ENCODE measurements at places on chromosomes 2 and 18.

DNA sequence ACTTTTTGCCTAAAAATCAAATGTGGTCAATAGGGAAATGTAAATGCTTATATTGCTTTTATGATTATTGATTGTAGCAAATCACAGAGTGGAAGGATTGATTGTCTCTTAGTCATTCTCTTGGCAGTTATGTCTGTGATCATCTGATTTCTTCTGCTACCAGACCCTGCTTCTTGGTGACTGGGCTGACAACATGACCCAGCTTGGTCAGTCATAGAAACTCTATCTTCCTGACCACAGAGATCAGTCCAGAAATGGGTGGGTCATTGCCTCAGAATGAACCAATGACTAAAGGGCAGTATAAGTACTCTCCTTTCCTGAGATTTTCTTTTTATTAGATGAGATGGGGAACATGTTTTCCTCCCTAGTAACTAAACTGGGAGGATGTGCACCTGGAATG lies 87.6 kb downstream of the MAIP1 start:
- H3K36me3 ChIP-seq, result no peaks in the 10 kb centered on the region
- H3K27ac ChIP-seq, result no peak overlapping the region
- no peak for DNase-seq
- H3K4me1 ChIP-seq, result no peaks in the 10 kb centered on the region
- H3K4me3 ChIP-seq, result no peak overlapping the region

DNA sequence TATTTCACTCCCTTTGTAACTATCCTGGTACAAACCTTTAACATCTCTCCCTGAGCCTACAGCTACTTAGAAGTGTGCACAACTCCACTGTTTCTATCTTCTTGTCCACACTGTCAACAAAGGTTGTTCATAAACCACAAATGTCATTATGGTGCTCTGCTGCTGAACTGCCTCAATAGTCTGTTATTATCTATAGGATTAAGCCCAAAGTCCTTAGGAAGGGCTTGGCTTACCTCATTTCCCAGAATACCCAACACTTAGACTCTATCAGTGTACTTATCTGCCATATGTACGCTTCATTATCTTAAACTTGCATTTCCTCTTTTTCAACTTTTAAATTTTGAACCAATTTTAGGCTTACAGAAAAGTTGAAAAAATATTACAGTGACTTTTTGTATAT lies 94.2 kb downstream of the HNMT start:
- no peak overlapping the region for H3K27ac ChIP-seq
- H3K36me3 ChIP-seq, result no peaks in the 10 kb centered on the region
- H3K4me1 ChIP-seq, result peaks cover 12% of the 10 kb centered on the region

DNA sequence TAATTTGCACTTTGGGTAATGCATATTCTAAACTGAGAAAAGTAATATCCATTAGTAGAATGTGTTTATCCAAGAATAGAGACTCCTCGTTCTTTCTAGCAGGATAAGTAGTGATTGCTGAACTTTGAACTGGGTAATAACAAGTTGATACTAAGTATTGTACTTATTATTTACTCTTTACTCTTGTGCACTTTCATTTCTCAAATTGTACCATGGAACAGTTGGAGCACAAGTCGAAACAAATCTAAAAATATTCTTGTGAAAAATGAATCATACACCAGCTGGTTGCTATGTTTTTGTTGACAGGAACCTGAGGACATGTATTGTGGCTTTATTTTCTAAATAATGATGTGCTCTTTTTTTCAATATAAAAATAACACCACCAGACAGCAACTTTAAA lies 111.9 kb downstream of the RGPD3 start:
- H3K36me3 ChIP-seq, result no peaks in the 10 kb centered on the region
- no peaks in the 10 kb centered on the region for H3K27me3 ChIP-seq
- H3K4me3 ChIP-seq, result no peak overlapping the region
- no peak overlapping the region for H3K27ac ChIP-seq
- H3K4me1 ChIP-seq, result no peaks in the 10 kb centered on the region
- no peak for DNase-seq

- no peak overlapping the region for H3K4me3 ChIP-seq
- no peaks in the 10 kb centered on the region for H3K36me3 ChIP-seq
- H3K27ac ChIP-seq, result no peak overlapping the region
- no peaks in the 10 kb centered on the region for H3K4me1 ChIP-seq
These were observed 11.1 kb upstream of the DNPEP start for GRCh38 chr2:219398721-219399363.

DNA sequence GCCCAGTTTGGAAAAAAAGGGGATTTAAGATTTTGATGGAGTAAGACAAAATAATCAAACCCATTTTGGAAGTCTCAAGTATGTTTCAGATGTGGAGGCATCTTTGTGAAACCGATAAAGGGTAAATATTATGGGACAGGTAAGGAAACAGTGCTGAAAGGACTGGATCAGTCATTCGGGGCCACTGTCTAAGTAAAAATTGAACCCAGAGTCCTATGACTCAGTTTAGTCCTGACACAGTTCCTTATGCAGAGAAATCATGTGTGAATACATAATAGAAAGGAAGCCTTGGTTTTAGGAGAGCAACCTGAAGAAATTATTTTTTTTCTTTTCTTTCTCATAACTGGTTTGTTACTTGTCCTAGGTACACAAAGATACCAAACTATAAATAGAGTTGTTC lies 15.4 kb upstream of the ZEB2 start:
- H3K27ac ChIP-seq, result no peak overlapping the region
- H3K36me3 ChIP-seq, result no peaks in the 10 kb centered on the region
- H3K27me3 ChIP-seq, result peaks cover 11% of the 10 kb centered on the region

- no peaks in the 10 kb centered on the region for H3K27me3 ChIP-seq
- H3K27ac ChIP-seq, result peak overlapping the region; percentile 58
- H3K4me3 ChIP-seq, result no peak overlapping the region
These were observed 44.8 kb downstream of the KCMF1 start for GRCh38 chr2:85015653-85016360.

- H3K4me3 ChIP-seq, result no peak overlapping the region
- no peaks in the 10 kb centered on the region for H3K36me3 ChIP-seq
- no peak overlapping the region for H3K27ac ChIP-seq
These were observed 124.9 kb downstream of the B3GNT2 start for GRCh38 chr2:62320657-62321357.

- H3K4me3 ChIP-seq, result no peak overlapping the region
- H3K27ac ChIP-seq, result no peak overlapping the region
- H3K4me1 ChIP-seq, result no peaks in the 10 kb centered on the region
- DNase-seq, result no peak
- H3K27me3 ChIP-seq, result no peaks in the 10 kb centered on the region
These were observed 162.0 kb upstream of the FIGN start for GRCh38 chr2:163897799-163898198.

DNA sequence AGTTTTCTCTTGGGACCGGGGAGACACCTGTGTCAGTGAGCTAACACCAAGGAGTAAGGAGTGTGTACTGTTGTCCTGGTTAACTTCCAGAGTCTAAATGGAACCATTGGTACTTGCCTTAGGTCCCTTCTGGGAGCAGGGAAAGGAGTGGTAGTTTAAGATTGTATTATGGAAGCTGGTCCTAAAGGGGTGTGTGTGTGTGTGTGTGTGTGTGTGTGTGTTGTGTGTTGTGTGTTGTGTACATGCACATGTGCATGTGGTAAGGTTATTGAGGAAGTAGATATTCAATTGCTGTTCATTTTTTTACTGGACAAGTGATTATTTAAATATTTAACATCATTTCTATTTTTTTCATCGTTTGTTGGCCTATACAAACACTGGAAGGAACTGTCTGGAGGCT lies 1.4 kb downstream of the APLF start:
- DNase-seq, result no peak
- no peak overlapping the region for H3K27ac ChIP-seq
- peaks cover 24% of the 10 kb centered on the region for H3K4me1 ChIP-seq

GRCh38 chr18:48953104-48953706 lies 2.4 kb upstream of the SMAD7 start:
- peaks cover under 1% of the 10 kb centered on the region for H3K36me3 ChIP-seq
- H3K4me3 ChIP-seq, result peak overlapping the region; percentile 40
- H3K27ac ChIP-seq, result peak overlapping the region; percentile 98
- no peaks in the 10 kb centered on the region for H3K27me3 ChIP-seq
- no peak for DNase-seq

GRCh38 chr2:46802665-46803546 lies 112.7 kb downstream of the MCFD2 start:
- DNase-seq, result no peak
- H3K27me3 ChIP-seq, result no peaks in the 10 kb centered on the region
- no peak overlapping the region for H3K4me3 ChIP-seq
- H3K4me1 ChIP-seq, result peaks cover 44% of the 10 kb centered on the region

DNA sequence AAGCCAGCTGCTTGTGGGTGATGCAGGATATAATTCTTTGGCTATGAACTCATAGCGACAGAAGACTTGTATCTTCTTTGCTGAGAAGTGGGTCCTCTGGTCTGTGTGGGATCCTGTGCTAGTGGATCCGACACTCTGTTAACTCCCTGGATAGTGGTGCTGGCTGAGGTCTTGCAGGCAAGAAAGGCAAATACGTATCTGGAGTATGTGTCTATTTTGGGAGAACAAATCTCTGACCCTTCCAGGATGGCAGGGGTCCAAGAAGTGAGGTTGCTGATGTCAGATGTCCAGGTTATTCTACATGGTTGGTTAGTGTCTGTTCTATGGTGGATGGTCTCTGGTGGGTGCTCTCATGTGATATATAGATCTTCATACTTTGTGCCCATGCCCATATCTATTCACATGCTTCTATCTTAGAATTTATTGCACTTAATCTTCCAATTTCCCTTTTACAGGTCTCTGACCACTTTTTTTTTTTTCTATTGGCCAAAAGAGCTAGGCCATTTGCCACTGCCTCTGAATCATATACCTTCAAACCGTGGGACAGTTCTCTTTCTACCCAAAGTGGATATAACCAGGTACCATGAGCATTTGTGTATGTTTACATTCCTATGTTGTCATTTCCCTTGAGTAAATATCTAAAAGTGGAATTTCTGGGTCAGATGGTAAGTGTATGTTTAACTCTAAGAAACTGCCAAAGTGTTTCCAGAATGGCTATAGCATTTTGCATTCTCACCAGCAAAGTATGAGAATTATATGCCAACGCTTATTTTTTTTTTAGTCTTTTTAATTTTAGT lies 45.1 kb upstream of the RBMS1 start:
- no peaks in the 10 kb centered on the region for H3K4me1 ChIP-seq
- H3K27me3 ChIP-seq, result no peaks in the 10 kb centered on the region
- no peak overlapping the region for H3K27ac ChIP-seq

GRCh38 chr2:219622472-219622871 lies 5.0 kb upstream of the SLC4A3 start:
- H3K27ac ChIP-seq, result no peak overlapping the region
- no peak for DNase-seq
- H3K27me3 ChIP-seq, result no peaks in the 10 kb centered on the region
- H3K4me3 ChIP-seq, result no peak overlapping the region
- no peaks in the 10 kb centered on the region for H3K4me1 ChIP-seq
- no peaks in the 10 kb centered on the region for H3K36me3 ChIP-seq

DNA sequence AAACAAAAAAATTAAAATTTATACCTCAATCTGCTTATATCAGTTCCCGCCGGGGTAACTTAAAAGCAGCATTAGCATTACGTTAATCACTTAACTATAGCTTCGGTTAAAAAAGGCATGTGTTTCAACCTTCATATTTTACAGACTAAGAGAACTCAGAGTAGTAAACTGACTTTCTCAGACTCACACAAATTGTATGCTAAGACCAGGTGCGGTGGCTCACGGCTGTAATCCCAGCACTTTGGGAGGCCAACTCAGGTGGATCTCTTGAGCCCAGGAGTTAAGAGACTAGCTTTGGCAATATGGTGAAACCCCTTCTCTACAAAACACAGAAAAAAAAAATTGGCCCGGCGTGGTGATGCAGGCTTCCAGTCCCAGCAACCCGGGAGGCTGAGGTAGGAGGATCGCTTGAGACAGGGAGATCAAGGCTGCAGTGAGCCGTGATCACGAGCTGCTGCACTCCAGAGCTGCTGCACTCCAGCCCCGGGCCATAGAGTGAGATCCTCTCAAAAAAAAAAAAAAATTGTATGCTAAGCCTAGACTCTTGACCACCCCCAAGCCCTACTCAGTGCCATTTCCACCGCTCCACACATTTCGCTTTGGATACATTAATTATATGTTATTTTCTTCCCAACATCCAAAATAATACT lies 2.4 kb downstream of the HNRNPLL start:
- peak overlapping the region; percentile 88 for H3K4me3 ChIP-seq
- no peaks in the 10 kb centered on the region for H3K27me3 ChIP-seq
- DNase-seq, result no peak
- peaks cover 18% of the 10 kb centered on the region for H3K4me1 ChIP-seq
- peak overlapping the region; percentile 83 for H3K27ac ChIP-seq

DNA sequence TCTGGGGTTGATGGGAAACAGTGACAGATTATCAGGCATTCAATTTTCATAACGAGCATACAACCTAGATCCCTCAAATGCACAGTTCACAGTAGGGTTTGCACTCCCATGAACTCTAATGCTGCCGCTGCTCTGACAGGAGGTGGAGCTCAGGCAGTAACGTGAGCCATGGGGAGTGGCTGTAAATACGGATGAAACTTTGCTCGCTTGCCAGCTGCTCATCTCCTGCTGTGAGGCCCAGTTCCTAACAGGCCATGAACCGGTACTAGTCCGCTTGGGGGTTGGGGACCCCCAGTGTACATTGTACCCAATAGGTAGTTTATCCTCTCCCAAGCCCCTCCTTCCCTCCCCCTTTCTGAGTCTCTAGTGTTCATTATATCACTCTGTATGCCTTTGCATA lies 94.6 kb downstream of the PTH2R start:
- no peaks in the 10 kb centered on the region for H3K27me3 ChIP-seq
- no peak overlapping the region for H3K27ac ChIP-seq
- no peaks in the 10 kb centered on the region for H3K4me1 ChIP-seq
- no peak overlapping the region for H3K4me3 ChIP-seq
- H3K36me3 ChIP-seq, result no peaks in the 10 kb centered on the region

Measured in RWPE2 (cell line).